ENCODE measurements at places on chromosomes 12 and 14.

GRCh38 chr14:68669111-68669511, 123.8 kb downstream of the ZFP36L1 start:
- no peak for DNase-seq

- no peak for DNase-seq
These were observed 387.8 kb downstream of the SOX5 start for GRCh38 chr12:23561364-23562345.

DNA sequence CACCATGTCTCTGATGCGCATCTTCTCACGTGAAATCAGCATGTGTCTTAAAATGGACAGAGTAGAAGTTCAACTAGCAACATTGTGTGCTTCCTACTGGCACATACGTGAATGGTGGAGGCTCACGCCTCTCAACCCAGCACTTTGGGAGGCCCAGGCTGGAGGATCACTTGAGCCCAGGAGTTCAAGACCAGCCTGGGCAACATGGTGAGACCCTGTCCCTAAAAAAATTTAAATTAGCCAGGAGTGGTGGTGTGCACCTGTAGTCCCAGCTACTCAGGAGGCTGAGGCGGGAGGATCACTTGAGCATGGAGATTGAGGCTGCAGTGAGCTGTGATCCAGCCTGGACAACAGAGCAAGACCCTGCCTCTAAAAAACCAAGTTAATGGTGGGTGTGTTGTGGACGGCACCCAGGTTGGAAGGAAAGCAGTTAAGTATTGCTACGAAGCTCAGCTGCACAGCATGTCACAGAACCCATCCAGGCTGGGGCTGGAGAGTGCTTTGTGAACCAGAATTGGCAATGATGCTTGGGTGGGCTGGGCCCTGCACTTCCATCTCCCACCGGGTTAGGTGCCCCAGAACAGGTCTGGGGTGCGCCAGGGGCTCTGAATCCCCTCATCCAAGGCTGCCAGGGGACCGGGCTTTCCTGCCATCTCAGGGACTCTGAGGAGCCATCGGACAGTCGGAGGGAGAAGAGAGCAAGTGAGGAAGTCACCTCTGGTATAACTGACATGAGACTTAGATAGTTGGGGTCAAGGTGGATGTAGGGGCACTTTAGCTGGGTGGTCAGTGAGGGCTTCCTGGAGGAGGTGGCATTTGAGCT, 33.0 kb upstream of the ULK1 start:
- no peak for DNase-seq

DNA sequence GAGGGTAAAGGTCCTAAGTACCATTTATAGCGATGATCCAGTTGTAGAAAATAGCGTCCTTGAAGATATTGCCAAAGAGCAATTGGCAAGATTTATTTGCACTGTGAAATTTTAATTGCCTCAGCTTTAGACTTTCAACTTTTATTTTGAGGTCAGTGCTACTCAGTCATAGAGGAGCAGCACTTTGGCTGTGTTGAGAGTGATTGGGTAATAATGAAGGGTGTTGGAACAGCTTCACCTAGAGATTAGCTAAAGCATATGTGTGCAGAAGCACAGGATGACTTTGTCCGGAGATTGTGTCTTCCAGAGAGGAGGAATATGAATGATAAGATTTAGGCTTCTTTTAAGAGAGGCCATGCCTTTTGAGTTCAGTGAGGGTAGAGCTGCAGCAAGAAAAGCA, 164.8 kb downstream of the NPAS3 start:
- DNase-seq = no peak

DNA sequence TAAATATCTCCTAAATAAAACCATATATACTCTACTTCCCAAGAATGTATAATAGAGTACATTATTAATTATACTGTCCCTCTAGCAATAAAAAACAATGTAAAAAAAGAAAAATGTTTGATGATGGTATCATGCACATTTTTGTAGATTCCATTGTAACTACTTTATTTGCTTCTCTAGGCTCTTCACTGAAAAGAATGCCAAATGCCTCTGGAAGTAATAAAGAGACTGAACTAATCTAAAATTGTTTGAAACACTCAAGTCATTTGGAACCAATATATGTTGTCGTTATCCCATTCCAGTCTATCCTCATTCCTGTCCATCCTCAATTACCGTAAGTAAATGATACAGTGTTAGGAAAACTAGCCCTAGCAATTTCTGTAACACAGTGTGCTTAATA, 233.6 kb downstream of the C12orf50 start:
- DNase-seq = no peak

DNA sequence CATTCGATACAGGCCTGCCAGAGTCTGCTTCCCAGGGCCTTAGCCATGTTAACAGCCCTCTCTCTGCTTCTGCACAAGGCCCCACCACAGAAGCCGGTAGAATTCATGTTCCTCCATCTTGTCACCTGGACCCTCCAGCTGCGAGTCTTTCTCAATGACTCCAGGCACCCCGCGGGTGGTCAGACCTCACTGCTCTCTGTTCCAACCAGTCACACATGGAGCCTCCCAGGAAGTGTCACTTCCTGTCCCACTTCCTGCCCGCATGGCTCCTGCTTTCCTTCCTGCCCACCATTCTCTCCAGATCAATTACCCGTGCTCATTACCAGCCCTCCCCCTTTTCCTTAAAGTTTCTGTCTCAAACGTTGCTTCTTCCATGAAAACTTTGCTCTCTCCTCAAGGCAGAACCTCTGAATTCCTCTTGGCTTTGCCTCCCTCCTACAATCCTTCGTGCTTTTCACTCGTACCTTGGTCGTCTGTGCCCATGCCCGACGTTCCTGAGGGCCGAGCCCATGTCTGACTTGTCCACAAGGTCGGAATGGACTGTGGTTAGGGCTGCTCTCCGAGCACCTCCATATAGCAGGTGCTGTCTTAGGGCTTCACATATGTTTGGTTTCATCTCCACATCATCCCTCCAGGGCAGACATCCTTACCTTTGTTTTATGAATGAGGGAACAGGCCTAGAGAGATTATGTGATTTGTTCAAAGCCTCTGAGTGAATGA, 172.1 kb downstream of the TSPAN9 start:
- no peak for DNase-seq

GRCh38 chr12:72133497-72134055, 138.6 kb upstream of the TRHDE start:
- no peak for DNase-seq

GRCh38 chr14:61065656-61066055, 84.6 kb downstream of the SLC38A6 start:
- DNase-seq = no peak

- DNase-seq = no peak
These were observed 15.0 kb upstream of the FOXG1 start for GRCh38 chr14:28751467-28752058.

- no peak for DNase-seq
These were observed 2.7 kb upstream of the NDUFA12 start for GRCh38 chr12:95006206-95006605.

DNA sequence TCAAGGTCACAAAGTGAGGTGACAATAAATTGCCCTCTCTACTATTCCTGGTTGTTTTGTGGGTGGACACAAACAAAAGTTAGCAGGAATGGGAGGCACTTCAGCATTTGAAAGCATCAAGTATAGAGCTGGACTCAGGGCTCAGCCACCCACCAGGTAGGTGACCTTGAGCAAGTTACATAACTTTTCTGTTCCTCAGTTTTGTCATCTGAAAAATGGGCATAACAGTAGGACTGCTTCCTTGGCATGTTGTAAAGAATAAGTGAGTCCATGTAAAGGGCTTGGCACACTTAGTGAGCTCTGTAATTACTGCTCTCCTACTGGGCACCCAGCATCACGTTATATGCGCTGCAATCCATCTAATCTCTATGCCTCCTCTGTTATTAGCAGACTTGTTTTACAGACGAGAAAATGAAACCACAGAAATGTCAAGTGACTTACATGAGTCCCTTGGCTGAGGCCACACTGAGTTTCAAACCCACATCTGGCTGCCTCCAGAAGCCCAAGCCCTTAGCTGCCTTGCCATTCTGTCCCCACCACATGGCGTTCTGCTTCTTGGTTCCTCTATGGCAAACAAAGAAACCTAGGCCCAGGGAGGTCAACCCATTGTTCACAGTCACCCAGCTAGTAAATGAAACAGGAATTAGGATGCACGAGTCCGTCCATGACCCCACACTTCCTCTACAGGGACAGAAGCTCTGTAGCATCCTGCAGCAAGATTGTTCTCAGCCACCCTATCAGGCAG, 63.2 kb upstream of the SLC24A4 start:
- DNase-seq = no peak

DNA sequence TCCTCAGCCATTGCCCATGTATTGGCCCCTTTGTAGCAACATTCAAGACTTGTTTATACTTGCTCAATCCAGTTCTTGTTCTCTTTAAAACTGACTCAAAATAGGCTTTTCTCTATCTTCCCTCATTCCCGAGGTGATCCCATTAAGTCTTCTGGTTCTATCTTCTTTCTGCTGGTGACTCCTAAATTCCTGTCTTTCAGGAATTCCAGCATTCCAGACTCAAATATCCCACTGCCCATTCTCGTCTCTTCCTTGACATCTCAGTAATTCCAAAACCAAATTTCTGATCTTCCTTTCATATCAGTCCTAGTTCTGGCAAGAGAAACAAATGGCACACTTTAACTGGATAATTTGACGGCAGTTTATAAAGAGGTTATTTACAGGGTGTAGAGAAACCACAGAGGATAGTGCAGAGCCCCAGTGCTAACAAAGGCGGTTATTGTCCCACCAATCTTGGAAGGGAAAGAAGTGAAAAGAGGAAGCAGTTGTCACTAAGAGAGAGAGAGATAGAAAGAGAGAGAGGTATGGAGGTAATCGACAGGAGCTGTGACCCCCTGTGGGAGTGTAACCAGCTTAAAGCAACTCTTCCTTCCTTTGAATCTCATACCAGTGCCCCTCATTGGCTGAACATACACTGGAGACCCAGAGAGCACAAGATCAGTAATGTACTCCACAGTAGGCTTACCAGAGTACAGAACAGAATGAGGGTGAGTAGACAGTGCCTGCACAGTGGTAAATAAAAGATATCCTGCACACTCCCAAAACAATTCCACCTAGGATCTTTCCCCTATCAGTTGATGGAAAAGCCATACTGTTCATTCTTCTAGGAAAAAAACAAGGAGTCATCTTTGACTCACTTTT, 177.6 kb upstream of the LMNTD1 start:
- no peak for DNase-seq

- DNase-seq = no peak
These were observed 5.5 kb upstream of the HCFC2 start for GRCh38 chr12:104058802-104059201.

DNA sequence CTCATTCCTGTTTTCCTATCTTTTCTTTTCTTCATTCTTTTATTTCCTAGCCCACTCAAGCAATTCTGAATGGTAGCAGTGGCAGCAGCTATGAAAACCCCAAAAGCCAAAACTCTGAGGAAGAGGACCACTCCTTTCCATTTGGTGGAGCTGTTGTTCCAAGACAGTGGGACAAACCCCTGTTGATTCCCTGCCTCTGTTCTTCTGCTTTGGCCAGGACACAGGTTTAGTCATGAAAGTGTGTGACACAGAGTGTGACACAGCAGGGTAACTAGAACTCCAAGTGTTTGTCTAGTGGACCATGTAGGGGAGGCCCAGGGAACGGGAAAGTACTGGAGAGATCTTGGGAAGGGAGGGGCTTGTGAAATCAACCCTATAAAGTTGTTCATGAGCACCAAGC, 71.1 kb downstream of the PTCSC3 start:
- DNase-seq = no peak

DNA sequence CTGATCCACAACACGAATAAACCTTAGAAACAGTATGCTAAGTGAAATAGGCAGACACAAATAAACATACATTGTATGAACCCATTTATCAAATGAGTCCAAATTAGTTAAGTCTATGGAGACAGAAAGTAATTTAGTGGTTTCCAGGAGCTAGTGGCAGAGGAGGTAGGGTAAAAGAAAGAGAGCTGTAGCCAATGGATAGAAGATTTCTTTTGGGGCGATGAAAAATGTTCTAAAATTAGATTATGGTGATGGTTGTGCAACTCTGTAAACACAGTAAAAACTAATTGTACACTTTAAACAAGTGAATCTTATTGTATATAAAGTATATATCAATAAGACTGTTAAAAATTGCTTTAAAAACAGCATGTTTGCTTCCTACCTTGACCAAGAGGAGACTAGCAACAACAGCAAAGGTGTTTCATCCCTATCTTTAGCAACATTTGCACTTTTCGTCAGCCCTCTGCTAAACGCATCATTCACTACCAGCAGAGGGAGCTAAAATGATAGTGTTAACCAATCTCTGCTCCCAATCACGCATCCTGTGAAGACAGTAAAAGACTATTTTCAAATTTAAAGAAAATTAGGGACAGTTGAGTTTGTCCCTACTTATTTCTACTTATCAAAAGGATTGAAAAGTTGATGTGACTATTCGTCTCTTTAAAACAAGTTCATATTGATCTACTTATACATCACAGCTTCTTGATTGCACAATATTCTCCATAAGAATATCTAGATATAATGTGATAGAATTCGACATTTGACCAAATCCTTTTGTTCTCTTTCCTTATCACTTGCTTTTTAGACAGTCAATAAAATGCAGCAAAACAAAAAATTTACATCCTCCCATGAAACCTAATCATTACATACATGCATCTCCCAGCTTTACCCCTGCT, 24.0 kb upstream of the LGR5 start:
- no peak for DNase-seq

GRCh38 chr14:59133709-59134108, 54.8 kb upstream of the DAAM1 start:
- DNase-seq = no peak

GRCh38 chr12:57156701-57157403, 9.4 kb upstream of the LRP1-AS start:
- no peak for DNase-seq

DNA sequence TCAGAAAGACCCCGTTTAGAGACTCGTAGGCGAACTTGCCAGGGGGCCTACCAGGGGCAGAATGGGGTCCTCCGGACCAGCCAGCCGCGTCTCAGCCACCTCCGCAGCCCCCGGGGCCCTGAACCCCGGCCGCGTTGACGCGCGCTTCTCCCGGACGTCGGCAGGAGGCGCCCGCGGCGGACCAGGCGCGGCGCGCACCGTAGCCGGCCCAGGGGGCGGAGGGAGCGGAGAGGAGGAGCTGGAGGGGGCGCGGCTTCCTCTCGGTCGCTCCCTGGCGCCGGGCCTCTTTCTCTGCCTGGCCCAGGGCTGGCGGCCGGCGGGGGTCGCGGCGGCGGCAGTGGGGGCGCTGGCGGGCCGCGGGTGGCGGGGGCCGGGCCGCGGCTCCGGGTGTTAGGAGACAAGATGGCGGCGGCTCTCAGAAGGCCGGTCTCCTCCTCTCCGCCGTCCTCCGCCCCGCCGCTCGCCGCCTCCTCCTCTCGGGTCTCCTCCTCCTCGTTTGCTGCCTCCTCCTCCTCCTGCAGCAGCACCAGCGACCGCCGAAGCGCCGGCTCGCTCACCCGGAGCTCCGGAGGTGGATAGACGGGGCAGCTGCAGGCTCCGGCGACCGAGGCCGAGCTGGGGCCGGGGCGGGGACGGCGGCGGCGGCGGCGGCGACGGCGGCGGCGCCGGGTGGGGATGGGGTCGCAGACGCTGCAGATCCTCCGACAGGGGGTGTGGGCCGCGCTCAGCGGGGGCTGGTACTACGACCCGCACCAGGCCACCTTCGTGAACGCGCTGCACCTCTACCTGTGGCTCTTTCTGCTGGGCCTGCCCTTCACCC, at the start of gene PCNX1:
PCNX1 (plus strand) TSS at position 284 of the 820 bp plus-strand sequence; CDS start at position 676, 392 bp downstream.
- peak; percentile 94 for DNase-seq
